ENCODE measurements at places on chromosomes 2 and 18.

DNA sequence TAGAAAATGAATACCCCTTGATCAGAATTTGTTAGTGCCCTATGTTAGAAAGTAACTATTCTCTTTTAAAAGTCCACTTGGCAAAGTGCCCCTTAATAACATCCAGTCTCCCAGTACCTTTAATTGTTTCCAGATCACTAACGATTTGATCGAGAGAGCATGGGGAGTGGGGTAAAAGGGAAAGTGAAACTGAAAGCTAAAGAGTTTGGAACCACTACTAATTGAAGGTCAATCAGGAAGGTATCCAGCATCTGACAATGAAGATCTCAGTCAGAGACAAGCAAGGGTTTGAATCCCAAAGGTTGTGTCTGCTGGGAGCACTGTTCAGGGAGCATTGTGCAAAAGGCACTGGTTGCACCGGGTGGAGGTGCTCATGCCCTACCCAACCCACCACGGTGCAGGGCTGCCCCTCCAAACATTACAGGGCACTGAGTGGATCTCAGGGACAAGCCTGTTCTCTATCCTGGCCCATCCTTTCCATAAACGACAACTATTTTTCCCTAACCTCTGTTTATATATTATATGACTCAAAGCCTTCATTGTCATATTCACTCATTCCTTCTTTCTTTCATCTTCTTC, 14.6 kb upstream of the RIT2 start:
- DNase-seq: no peak

- no peak for DNase-seq
Measured at GRCh38 chr18:136433-136832, 21.9 kb upstream of the USP14 start.

GRCh38 chr2:102261467-102262135, 49.8 kb upstream of the IL1RL1 start:
- no peak for DNase-seq

DNA sequence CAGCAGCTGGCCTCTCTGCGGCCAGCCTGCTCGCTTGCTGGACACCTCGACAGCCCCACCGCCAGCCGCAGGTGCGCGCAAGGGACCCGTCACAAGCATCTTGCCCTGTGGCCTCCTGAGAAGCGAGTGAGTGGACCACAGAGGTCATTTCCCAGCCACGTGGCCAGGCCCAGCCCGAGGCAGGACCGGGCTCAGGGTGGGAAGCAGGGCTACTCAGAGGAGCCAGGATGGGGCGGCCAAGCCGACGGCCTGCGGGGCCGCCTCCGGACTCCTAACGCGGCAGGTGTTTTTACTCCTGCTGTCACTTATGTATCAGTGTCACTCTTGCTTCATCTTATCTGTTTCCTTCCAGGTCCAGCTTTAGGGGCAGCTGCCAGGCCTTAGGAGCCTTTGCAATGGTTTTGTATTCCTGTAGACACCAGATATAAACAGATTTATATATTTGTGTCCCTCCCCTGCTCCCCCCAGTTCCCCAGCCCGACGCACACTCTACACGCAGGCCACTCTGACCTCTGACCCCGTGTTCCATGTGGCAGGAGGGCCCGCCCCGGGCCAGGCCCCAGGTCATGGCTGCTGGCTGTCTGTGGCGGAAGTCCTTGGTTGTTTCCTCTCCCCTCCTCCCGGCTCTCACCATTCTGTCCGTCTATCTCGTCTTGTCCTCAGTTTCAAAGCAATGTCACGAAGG, 236.4 kb downstream of the ATAD2B start:
- DNase-seq: no peak

GRCh38 chr2:47697000-47697601, 85.8 kb upstream of the MSH6 start:
- DNase-seq: no peak

- no peak for DNase-seq
Measured at GRCh38 chr2:17579605-17580318, 39.3 kb downstream of the VSNL1 start.

DNA sequence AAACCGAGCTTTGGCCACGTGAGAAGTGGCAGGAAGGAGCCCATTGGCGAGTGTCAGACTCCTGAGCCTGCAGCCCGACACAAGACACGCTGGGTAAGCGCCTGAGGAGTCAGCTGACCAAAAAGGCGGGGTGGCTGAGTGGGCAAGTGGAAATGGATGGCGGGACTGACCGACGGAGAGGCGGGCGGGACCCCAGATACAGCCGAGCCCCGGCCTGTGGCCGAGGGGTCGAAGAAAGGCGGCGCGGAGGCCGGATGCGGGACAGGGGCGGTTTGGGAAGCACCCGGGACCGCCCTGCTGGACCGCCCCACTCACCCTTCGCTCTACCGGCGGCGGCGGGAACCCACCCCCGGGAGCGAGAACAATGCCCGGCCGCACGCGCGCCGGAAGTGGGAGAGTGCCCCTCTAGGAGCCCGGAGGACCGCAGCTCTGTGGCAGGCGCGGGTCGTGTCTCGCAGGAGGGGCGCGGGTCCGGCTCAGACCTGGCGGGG, 22.8 kb downstream of the ZSCAN30 start:
- no peak for DNase-seq

GRCh38 chr2:167987026-167987425, 260.4 kb downstream of the STK39 start:
- DNase-seq: no peak

DNA sequence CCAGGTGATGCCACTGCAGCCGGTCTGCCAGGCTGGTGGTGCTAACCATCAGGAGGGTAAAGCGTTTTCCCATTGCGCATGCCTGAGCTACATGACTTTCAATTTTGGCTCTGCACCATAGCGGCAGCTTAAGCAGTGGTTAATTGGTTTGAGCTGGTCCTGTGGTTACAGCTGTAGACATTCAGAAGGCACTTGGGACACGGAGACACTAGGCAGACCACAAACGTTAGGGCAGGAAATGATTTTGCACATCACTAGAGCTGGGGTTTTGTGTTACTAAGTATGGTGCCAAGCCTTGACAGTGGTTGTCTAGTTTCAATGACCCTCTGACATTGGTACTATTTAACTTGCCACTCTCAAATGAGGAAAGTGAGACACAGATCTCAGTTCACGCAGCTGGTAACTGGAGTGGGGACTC, 28.9 kb upstream of the CNOT11 start:
- DNase-seq: no peak

- no peak for DNase-seq
Measured at GRCh38 chr2:161088658-161089350, 71.4 kb upstream of the TANK start.

- DNase-seq: no peak
Measured at GRCh38 chr18:11019295-11020105, 129.9 kb downstream of the PIEZO2 start.

- no peak for DNase-seq
Measured at GRCh38 chr2:12674644-12675328, 42.0 kb upstream of the TRIB2 start.
